Uterine smooth muscle cell (primary cell): ENCODE measurements at places on chromosomes 12 and 14. TPM values are rescaled to one million over a fixed set of nuclear protein-coding genes. Genes with fewer than 3 reads are reported as not detected.

HSP90B1 gene
- total RNA-seq = 1,062 and 1,767 TPM in 2 replicates

KLRK1 gene
- total RNA-seq = not detected in 2 replicates

FRMD6 gene
- 413 and 478 TPM in 2 replicates for total RNA-seq

LRTM2 gene
- total RNA-seq = not detected in 2 replicates

DERA gene
- total RNA-seq = 45.7 and 75.0 TPM in 2 replicates

ACOT6 gene
- total RNA-seq = 0.12 TPM in 1 of 2 replicates, not detected in the other

BCL11B gene
- under 0.01 TPM in 1 of 2 replicates, not detected in the other for total RNA-seq

C12orf54 gene
- total RNA-seq = not detected in 2 replicates
